ENCODE measurements at places on chromosomes 2 and 18. TPM values are rescaled to one million over a fixed set of nuclear protein-coding genes. Genes with fewer than 3 reads are reported as not detected.

Gene SCYGR7
- not detected for total RNA-seq

Gene PRR30
- total RNA-seq = not detected

Gene GALNT3
- 60.3 TPM for total RNA-seq

Gene DQX1
- not detected for total RNA-seq

Gene MRPS5
- total RNA-seq = 75.7 TPM

Gene CHRNG
- not detected for total RNA-seq

DNA sequence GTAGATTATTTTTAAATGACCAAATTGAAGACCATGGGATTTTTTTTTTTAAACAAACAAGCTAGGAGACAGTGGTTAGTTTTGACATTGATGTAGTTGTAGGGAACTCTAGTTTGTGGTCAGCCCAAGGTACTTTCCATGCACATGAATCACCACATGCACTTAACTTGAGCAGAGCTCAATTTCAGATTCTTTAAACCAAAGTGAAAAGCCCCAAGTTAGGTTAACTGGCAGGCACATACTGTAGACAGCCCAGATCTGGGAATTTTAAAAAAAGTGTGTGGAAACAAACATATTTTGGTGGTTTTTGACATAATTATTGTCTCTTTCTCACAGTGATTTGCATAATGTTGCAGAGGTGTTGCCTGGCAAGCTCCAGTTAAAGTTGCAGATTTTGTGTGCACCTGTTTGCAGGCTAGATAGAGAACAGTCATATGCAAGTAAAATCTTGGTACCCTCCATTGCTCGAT is 88.4 kb downstream of the BCL2L11 start:
- DNase-seq = peak; percentile 94

GRCh38 chr2:211175956-211176355 is 619.6 kb downstream of the CPS1 start:
- DNase-seq = no peak

DNA sequence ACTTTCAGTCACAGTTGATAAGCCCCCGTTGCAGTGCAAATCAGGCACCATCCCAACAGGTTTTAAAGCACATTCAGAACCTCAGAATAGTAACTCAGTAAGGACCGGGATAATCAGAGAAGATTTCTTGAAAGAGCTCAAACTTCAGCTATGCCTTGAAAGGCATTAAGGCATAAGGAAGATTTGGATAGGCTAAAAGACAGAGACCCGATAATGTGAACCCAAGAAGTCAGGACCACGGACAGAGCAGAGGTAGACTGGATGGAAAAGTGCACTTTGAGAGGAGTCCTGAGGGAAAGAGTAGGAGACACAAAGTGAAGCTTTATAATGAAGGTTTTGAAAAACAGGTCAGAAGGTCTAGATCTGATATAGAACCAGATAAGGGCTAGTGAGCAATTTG is 36.9 kb upstream of the KLF7 start:
- peak; percentile 50 for DNase-seq

DNA sequence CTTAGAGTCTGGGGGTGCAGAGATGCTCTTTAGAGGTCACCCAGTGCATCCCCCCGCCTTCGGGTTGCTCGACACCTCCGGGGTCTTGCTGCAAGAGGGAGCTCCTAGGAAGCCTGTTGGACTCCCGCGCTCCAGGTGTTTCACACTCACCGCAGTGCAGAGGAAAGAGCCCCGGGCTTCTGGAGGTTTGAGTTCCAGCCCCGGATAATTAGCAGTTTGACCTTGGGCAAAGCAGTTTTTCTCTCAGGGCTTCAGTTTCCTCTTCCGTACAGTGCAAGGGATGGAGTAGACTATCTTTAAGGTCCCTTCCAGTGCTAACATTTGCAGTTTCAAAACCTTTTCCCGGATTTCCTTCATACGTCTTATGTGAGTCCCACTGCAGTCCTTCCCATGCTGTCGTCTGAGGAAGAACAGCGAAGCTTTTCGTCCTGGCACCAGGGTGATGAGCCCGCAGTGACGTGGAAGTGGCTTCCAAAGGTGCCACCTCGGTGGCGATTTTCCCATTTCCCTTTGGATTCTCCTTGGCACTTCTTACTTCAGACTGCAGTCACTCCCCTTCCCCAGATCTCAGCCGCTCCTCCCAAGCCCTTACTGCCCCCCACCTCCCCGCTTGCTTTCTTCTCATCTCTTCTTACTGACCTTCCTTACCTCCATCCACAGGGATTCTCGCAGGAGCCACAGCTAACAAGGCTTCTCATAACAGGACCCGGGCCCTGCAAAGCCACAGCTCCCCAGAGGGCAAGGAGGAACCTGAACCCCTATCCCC is 585 bp downstream of the PNKD start:
- DNase-seq = no peak

GRCh38 chr2:113233593-113234550 is 44.8 kb downstream of the PAX8 start:
- DNase-seq = no peak

- DNase-seq = no peak
Measured at GRCh38 chr18:3863593-3863992, 413.6 kb downstream of the TGIF1 start.

All from renal cortical epithelial cell (primary cell).